ENCODE measurements at places on chromosomes 1 and 21.

DNA sequence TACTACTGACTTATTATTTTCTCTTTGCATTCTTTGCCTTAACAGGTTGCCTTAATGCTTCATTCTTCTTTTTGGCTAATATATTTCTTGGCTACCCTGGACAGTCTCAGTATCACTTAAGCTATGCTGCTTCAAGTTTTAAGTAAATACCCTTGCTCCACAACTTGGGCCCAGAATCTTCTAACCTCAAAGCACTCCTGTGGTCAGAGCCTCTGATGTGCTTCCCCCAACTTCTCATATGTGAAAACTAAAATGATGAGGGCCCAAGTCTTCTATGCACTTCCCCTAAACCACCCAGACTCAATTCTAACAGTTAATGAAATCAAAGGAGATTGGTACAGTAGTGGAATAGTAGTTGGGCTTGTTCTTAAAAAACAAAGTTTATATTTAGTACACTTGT is 314.1 kb downstream of the PLPP3 start:
- DNase-seq: no peak

DNA sequence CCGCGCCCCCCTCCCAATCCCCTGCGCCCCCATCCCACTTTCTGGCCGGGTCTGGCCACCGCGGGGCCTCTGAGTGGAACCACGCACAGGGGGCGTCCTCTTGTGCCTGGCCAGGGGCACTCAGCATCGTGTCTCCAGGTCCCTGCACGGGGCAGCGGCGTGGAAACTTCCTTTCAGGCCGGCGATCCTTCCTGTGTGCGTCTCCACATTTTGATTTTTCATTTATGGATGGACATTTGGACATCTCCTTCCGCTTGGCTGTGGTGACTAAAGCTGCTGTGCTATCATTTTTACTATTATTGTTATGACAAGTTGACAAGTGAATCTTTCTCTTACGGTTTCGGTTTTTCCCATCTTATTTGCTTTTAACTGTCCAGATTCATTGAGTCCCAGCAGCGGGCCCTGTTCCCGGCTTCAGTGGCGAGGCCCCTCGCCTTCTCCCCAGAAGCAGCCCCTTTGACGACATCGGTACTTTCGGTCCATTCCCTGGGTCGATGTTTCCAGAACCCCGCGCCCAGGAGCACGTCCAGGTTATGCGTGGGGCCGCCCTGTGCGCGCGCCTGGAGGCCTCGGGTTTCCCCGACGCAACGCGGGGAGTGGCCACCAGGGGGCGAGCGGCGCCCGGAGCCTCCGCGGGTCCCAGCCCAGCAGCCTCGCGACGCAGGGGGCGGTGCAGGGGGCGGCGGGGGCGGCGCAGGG is 12.4 kb upstream of the SLC19A1 start:
- DNase-seq: peak; percentile 88

GRCh38 chr1:40784141-40784770 is 669 bp downstream of the KCNQ4 start:
- DNase-seq: no peak

DNA sequence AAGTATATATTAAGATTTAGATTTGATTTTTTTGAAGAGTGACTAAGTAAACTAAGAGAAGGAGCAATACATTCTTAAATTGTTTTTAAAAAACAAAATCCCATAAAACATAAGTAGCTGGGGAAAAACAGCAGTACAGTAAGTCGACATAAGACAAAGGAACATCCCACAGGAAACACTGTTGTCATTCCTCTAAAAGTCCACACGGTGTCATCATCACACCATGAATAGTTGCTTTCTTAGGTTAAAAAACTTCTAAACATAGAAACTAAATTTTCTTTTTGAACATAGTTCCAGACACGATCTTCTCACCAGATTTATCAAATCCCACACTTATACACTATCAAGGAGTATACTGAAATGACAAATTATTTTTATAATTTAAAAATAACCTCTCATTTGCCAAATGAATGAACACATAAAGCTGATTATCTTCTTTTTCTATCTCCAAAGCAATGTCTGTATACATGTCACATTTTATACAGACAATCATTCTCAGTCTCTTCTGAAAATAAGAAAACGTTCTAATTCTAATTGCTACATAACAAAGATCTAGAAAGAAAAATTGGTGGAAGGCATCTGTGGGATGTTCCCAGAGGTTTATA is 15.8 kb downstream of the ODF2L start:
- no peak for DNase-seq

GRCh38 chr21:40678681-40679284 is 168.2 kb downstream of the DSCAM start:
- DNase-seq: no peak

- DNase-seq: no peak
These were observed 40.1 kb downstream of the DNM3 start for GRCh38 chr1:171881442-171881841.

GRCh38 chr1:214943054-214943453 is 139.5 kb upstream of the KCNK2 start:
- DNase-seq: no peak

- no peak for DNase-seq
These were observed 1271.4 kb downstream of the KCNT2 start for GRCh38 chr1:195336812-195337211.

- no peak for DNase-seq
These were observed 40.0 kb upstream of the PTPRC start for GRCh38 chr1:198598796-198599321.

- DNase-seq: no peak
These were observed 32.8 kb upstream of the PWP2 start for GRCh38 chr21:44074315-44074958.

DNA sequence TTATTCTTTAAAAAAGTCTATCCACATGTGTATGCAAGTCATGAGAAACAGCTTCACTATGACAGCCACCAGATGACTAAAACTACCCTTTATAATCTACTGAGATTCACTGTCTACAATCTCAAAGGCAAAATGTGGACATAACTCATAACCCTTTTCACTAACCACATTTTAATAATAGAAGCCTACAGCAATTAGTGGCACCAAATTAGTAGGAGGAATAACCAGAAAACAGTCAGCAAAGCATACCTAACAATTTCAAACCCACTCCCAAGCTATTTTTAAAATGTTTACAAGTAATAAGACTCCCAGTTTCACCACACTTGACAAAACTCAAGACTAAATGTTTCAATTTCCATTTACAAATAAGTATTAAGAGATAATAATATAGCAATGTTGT is 442.9 kb downstream of the PTPRC start:
- no peak for DNase-seq

DNA sequence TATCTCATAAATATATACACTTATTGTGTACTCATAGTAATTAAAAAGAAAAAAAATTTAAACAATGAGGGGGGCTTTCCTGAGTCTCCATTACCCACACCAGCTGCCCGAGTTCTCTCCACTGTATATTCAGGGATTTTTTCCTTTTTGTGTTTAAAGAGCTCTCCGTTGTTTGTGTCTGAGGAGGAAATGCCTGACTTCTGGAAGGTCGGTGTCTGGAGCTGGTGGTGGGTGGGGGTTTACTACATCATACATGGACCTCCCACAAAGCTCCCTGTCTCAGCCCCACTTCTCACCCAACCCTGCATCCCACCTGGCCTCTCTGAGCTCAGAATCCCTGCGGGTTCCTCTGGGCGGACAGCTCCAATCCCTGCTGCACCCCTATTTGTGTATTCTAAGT is 64.1 kb upstream of the ETV3 start:
- DNase-seq: no peak

DNA sequence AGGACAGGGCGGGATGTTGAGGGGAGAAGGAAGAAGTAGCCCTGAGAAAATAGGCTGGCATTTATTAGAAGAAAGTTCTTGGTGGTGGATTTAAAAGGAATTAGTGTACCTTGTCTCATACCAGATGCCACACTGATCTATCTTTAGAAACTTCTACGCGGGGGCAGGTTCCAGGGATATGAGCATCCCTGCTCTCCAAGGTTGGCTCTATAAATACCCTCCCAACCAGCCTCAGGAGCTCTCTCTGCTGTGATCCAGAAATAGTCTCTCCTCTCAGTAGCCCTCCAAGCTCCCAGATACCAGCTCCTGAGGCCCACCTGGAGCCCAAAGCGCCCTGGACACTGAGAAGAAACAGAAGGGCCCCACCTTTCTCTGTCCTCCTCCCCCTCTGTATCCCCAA is 128.3 kb upstream of the TNR start:
- DNase-seq: no peak

DNA sequence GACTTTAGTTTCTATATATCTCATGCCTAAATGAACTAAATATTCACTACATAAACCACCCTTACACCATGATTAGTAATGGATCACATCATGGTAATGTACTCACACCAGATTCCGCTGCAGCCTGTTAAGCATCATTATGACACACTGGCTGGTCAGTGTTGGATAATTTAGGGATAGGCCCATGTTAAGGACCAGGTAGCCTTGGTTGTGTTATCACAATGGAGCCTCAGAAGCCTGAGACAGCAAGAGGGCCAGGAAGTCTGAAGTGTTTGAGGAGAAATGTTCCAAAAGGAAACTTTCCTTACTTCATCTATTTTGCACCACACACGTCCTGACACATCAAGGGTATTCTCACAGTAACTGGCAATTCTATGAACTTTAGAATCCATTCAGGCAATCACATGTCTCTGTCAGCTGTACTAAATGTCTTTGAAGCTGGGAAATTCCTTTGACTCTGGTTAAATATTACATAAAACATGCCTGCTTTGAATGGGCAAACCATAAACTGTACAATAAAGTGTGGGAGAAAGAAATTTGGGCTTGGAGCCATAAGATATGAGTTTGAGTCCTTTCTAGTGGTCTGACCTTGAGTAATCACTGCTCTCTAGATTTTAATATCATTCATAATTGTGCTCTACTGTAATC is 105.3 kb upstream of the DPT start:
- no peak for DNase-seq

DNA sequence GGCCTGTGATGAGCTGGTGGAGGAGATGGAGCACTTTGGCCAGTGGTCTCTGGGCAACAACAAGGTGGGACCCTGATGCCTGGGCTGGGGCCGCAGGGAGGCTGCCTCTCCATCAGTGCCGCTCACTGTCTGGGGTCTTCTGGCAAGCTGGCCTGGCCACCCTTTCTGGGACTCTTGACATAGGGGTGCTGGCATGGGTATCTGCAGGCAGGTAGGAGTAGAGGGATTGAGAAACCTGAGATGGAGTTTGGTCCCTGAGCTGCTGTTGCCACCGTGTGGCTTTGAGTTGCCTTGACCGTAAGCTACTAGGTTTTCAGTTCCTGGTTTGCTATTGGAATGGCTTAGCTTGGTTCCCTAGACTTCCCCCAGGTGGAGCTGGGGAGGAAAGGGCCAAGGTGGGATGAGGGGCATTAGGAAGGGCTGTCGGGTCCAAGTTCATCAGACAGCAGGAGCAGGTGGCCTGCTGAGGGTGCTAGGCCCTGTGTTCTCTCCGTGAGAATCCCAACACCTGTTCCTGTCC is 13.2 kb upstream of the MFN2 start:
- no peak for DNase-seq

DNA sequence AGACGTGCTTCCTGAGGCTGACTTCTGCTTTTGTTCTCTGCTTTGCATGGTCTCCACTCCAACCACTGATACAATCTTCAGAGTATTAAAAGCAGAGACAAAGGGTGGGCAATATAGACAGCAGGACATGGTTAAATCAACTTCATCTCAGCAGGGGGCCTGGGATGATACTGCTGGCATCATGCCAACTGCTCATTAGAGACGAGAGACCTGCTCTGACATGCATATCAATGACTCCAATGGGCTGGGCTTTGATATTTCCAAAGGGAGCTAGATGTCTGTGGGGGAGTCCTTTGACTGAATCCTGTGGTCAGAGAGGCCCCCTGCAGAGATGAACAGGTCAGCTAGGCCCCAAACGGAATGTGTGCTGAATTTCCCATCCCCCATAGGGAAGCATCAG is 106.6 kb downstream of the ACTL8 start:
- DNase-seq: no peak

DNA sequence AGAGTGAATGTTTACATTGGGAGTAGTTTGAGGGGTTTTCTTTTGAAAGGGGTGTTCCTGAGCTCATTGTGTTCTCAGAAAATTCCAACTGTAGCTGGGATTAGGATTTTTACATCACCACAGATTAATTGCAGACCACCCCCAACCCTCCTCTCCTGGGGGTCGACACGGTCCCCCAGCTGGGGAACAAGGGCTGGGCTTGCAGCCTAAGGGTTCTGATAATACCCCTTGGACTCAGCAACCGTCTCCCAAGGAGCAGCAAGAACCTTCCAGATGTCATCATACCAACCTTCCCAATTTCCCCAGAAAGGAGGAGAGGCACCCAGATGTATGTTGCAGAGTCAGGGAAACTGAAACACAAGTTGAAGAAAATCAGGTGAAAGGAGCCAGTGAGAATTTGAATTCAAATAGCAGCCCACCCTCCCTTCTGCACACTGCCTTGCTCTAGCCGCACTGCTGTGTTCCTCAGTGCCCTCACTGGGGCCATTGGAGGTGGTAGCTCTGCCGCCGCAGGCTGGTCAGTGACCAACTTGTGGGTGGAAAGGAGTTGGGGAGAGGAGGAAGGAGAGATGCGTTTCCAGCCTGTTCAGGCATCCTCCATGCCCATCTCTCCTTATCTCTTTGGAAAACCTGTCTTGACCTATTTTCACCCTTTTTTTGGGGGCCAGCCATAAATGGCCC is 14.7 kb upstream of the IGFN1 start:
- no peak for DNase-seq

GRCh38 chr1:68620571-68620970 is 123.7 kb upstream of the DEPDC1 start:
- DNase-seq: no peak

DNA sequence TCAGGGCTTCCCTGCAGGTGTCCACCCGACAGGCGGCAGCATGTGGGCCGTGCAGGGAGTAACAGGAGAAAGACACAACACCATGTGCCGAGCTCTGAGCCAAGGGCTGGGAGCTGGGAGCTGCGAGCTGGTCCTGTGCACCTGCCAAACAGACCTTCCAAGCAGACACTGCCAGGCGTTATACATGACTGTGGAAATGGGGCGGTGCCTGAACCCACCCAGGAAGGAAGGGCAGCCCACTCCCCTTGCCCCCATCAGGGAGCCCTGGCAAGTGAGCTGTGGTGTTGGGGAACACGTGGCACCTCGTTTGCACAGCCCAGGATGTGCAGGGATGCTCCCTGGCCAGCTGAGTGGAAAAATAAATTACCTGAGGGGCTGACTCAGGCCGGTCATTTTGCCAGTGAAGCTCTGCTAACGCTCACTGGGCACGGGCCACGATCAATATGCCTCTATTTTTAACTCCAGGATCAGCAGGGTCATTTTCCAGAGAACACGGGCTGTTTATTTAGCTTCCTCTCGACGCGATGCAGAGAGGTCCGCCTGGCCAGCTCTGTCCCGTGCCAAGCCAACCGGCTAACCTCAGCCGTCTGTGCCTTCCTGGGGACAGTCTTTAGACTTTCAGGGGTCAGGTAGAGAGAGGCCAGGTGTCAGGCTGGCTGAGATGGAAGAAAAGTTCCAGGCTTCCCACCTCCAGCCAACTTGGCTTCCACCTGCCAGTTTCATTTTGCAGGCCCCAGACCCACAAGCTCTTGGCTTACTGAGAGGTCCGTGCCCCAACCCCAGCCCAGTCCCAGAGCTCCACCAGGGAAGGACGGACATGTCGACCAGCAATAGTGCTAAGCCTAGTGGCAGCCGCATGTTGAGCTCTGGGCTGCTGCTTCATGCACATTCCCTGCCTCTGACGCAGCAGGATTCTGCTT is 196.7 kb upstream of the VAMP3 start:
- peak; percentile 61 for DNase-seq

Data from right hindlimb (tissue), 1 donor.